H1 (cell line): ENCODE measurements at places on chromosomes 11 and 22.

DNA sequence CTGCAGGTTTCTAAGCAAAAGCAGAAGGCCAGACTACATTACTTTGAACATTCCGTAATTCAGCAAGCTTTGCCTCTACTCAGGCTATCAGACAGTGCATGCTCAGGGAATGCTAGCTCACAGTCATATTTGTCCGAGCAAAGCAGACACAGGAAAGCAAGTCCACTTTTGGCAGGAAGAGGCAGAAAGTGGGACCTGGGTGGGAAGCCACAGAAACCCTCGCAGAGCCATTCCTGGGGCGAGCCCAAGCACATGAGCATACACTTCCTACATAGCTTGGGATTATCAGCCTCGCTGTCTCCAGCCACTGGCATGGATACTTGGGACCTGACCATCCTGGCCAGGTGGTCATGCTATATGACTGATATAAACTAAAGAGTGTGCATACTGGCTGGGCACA lies 113.3 kb downstream of the TRIM29 start:
- H3K27ac ChIP-seq, result no peak overlapping the region
- H3K4me3 ChIP-seq, result no peak overlapping the region
- peaks cover 8% of the 10 kb centered on the region for H3K4me1 ChIP-seq
- peaks cover 2% of the 10 kb centered on the region; the same call in 1 of the 2 replicates for H3K27me3 ChIP-seq
- peak; percentile 39 for DNase-seq

GRCh38 chr11:47163193-47163592 lies 13.5 kb downstream of the ARFGAP2 start:
- no peak for DNase-seq
- H3K36me3 ChIP-seq, result peaks cover 32% of the 10 kb centered on the region
- H3K4me3 ChIP-seq, result no peak overlapping the region
- no peaks in the 10 kb centered on the region for H3K4me1 ChIP-seq
- no peak overlapping the region for H3K27ac ChIP-seq

DNA sequence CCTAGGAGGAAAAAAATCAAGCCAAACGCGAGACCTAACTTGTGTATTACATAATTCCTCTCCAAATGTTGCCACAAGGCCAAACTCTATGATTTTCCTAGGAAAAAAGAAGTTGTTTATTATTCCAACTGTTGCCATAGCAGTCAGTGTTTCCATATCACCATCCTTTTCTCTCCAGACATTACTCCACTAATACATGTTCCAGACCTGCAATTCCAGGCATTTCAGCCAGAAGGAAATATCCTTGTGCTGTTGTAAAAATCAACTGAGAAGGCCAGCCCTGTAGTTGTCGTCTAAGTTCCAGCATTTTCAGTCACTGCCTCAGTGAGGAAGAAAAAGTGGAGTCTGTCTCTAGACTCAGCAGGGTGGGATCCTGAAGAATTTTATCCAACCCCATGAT lies 33.1 kb upstream of the PAMR1 start:
- H3K4me1 ChIP-seq, result no peaks in the 10 kb centered on the region
- no peak overlapping the region for H3K4me3 ChIP-seq
- H3K36me3 ChIP-seq, result no peaks in the 10 kb centered on the region
- DNase-seq, result no peak
- no peak overlapping the region for H3K27ac ChIP-seq
- H3K27me3 ChIP-seq, result no peaks in the 10 kb centered on the region

- no peaks in the 10 kb centered on the region for H3K36me3 ChIP-seq
- DNase-seq, result no peak
- peaks cover 4% of the 10 kb centered on the region for H3K4me1 ChIP-seq
- no peak overlapping the region for H3K27ac ChIP-seq
Measured at GRCh38 chr11:126469311-126469710, 113.8 kb downstream of the ST3GAL4 start.

GRCh38 chr22:41833369-41834004 lies 582 bp downstream of the SREBF2 start:
- peak overlapping the region; percentile 86 for H3K4me3 ChIP-seq
- DNase-seq, result peak; percentile 63
- H3K27me3 ChIP-seq, result no peaks in the 10 kb centered on the region
- peaks cover 15% of the 10 kb centered on the region for H3K36me3 ChIP-seq

DNA sequence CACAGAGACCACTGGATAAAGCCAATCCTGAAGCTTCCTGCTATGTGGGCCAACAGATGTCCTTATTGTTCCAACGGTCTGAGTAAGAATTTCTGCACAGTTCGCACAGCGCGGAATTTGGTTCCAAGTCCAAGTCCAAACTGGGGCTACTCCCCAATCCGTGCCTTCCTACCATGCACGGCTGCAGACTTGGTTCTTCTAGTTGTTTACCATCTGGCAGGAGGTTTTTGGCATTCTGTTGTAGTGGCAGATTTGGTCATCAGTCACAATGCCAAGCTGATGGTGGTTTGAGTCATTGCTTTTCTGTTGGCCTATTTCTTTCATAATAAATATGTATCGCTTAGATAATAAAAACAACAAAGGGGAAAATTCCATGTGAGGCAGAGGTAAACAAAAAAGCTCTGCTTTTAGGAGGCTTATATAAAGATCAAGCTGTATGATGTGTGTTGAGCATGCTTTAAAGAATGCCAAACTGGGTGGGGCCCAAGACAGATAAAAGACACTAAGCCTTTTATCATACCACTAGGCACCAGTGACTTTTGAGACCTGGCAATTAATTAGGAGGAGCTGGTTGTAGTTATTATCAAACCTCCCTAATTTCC lies 52.5 kb upstream of the SYN3 start:
- H3K27me3 ChIP-seq, result no peaks in the 10 kb centered on the region
- H3K36me3 ChIP-seq, result no peaks in the 10 kb centered on the region
- H3K4me1 ChIP-seq, result no peaks in the 10 kb centered on the region
- no peak overlapping the region for H3K4me3 ChIP-seq

- H3K4me3 ChIP-seq, result no peak overlapping the region
- peaks cover 44% of the 10 kb centered on the region for H3K36me3 ChIP-seq
- no peak for DNase-seq
- H3K27me3 ChIP-seq, result no peaks in the 10 kb centered on the region; the same call in 1 of the 2 replicates
- no peak overlapping the region for H3K27ac ChIP-seq
Measured at GRCh38 chr22:21959274-21960074, 6.8 kb upstream of the PPM1F start.

- peaks cover 12% of the 10 kb centered on the region for H3K36me3 ChIP-seq
- no peak overlapping the region for H3K27ac ChIP-seq
- peaks cover 10% of the 10 kb centered on the region for H3K4me1 ChIP-seq
- H3K4me3 ChIP-seq, result no peak overlapping the region
Measured at GRCh38 chr22:23789638-23790037, 2.9 kb downstream of the SMARCB1 start.

DNA sequence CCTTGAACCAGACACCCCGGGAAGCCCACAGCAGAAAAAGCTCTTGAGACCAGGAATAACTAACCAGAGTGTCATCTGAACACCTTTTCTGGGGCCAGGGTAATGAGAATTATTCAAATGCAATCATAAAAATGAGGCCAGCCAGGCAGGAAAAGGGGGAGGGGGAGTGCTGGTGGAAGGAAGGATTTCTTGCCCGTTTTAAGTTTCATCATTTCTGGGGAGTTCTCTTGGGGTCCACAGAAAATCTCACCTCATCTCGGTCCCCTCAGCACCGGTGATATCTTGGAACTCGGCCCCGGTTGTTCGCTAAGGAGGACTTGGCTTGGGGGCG lies 495 bp upstream of the PKNOX2 start:
- peak overlapping the region; percentile 74 for H3K4me3 ChIP-seq
- H3K4me1 ChIP-seq, result peaks cover 19% of the 10 kb centered on the region
- H3K27ac ChIP-seq, result peak overlapping the region; percentile 87; the same call in 1 of the 2 replicates

DNA sequence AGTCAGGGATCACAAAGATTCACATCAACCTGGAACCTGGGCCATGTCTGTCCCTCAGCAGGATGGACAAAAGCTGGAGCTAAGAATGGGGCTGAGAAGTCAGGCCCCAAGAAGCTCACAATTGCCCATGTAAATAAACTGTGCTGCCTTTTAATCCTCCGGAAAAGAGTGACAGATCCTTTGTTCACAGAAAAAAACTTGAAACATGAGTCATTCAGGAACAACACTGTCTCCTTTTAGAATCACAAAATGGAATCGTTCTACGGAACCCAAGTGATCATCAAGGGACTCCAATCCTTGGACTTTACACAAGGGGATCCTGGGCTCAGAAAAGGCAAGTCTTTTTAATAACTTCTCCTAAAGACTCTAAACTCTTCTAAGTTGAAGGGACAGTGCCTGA lies 36.1 kb downstream of the RELT start:
- no peak overlapping the region for H3K4me3 ChIP-seq
- no peaks in the 10 kb centered on the region for H3K36me3 ChIP-seq
- no peak for DNase-seq
- H3K4me1 ChIP-seq, result no peaks in the 10 kb centered on the region

- no peak for DNase-seq
- H3K36me3 ChIP-seq, result no peaks in the 10 kb centered on the region
- H3K4me3 ChIP-seq, result no peak overlapping the region
Measured at GRCh38 chr22:36725366-36726006, 21.9 kb upstream of the CACNG2 start.

DNA sequence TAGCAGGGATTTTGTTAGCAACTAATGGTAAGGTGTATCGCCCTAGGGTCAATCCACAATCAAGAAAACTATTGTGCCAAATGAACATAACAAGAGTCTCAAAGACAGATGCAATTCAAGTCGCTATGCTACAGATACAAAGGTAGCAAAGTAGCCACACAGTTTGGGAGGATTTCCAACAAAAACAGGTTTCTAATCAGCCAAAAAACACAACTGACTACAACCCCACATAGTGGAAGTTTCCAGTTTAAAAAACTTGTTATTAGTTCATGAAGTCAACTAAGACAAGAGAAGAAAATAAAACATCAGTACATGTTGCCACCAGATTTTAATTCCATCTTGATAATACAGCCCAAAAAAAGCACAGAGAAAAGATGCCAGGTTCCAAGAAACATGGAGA lies 38.0 kb downstream of the MYH9 start:
- peaks cover 19% of the 10 kb centered on the region for H3K4me1 ChIP-seq
- no peak for DNase-seq
- no peak overlapping the region for H3K27ac ChIP-seq
- H3K4me3 ChIP-seq, result no peak overlapping the region
- H3K36me3 ChIP-seq, result peaks cover 12% of the 10 kb centered on the region
- H3K27me3 ChIP-seq, result no peaks in the 10 kb centered on the region

DNA sequence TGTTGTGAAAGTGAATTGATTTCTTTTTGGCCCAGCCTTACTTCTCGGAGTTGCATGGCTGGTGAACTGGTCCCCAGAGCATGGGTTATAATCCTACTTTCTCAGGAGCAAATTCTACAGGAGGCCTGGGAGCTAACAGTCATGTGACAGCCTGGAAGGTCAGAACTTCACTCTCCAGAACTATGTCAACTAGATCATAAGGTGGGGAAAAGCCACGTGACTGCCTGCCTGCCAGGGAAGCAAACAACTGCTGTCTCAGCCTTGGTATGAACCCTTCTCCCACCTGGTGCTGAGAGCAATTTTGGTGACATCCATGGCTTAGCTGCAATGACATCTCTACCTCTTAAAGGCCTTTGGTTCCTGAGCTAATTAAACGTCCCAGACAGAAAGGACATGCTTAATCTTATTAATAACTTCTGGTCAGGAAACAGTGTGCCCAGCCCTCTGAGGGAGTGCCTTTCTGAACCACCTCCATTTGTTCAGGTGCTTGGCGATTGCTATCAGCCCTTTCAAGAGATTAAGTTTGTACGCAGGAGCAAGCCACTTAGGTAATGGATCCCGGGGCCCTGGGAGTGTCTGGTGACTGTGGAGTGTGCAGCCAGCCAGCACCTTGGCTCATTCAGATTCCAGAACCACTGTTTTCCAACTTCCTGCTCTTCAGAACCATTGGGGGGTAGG lies 1.4 kb upstream of the CREB3L1 start:
- no peak for DNase-seq
- peaks cover 4% of the 10 kb centered on the region; the same call in 1 of the 2 replicates for H3K27me3 ChIP-seq
- H3K4me1 ChIP-seq, result peaks cover 16% of the 10 kb centered on the region
- H3K4me3 ChIP-seq, result no peak overlapping the region

- peak overlapping the region; percentile 74; the same call in 1 of the 2 replicates for H3K27ac ChIP-seq
- no peaks in the 10 kb centered on the region for H3K27me3 ChIP-seq
- H3K36me3 ChIP-seq, result peaks cover 9% of the 10 kb centered on the region; the same call in 1 of the 2 replicates
- peak overlapping the region; percentile 93 for H3K4me3 ChIP-seq
- peaks cover 36% of the 10 kb centered on the region for H3K4me1 ChIP-seq
Measured at GRCh38 chr22:19178065-19178656, 375 bp downstream of the SLC25A1 start.

DNA sequence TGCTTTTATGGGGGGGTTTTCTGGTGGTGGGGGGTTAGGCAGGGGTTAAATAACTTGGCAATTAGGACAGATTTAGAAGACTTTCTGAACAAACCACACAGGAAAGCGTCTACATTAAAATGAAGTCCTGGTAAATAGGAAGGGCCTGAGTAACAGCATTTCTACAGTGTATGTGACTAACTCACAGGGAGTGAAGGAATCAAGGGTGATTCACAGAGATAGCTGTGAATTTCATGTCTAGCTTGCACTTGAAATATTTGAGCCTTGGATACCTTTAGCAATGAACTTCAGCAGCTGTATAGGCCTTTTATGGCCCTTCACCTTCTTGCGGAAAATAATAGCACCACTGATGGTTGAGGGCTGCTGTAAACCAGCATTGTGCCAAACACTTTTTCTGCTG lies 26.1 kb upstream of the LDHA start:
- DNase-seq, result no peak
- H3K27ac ChIP-seq, result no peak overlapping the region
- no peak overlapping the region for H3K4me3 ChIP-seq
- no peaks in the 10 kb centered on the region for H3K27me3 ChIP-seq

- H3K27ac ChIP-seq, result no peak overlapping the region
- no peak overlapping the region for H3K4me3 ChIP-seq
- no peak for DNase-seq
- H3K36me3 ChIP-seq, result no peaks in the 10 kb centered on the region
- H3K4me1 ChIP-seq, result peaks cover 15% of the 10 kb centered on the region
- H3K27me3 ChIP-seq, result no peaks in the 10 kb centered on the region
Measured at GRCh38 chr11:6402561-6402981, 12.3 kb downstream of the SMPD1 start.

DNA sequence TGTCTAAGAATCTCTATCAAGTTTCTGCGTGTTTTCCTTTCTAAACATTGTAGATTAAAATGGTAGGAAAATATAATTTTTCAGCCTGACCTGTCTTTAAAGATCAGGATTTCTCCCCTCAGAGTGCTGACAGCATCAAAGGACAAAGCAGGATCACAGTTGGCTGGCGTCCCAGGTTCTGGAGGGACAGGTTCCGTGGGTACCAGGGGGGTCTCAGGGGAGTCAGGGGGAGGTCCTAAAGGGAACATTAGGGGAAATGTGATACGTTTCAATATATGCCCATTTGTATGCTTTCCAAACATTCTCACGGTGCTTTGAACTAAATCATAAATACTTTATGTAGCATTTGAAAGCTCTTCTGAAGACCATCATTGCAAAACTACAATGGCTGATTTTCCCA lies 3.4 kb downstream of the MMP3 start:
- no peaks in the 10 kb centered on the region for H3K27me3 ChIP-seq
- no peak overlapping the region for H3K4me3 ChIP-seq
- no peak overlapping the region for H3K27ac ChIP-seq
